Left forelimb (tissue), 1 donor: ENCODE measurements at places on chromosomes 4 and X.
A peak's percentile ranks its signal among the peaks of the same experiment; 100 is the strongest.

- DNase-seq, result no peak
Observed at GRCh38 chrX:331151-331824, 12.7 kb upstream of the GTPBP6 start.

DNA sequence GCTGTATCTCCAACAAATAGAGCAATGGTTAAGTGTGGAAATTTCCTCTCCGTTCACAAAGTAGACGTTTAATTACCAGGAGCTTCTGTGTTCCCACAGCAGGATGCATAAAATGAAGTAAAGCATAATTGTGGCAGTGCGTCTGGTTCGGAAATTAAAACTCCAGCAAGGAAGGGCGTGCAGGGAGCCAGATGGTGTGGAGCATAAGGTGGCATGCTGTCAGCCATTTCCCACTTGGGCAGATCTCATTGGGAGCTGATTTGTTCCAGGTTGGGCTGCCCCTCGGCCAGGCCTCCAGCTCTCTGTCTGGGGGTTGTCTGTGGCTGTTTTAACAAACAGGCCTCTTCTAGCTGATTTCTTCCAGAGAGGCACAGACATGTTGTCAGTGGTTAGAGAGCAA, 182.1 kb upstream of the CLNK start:
- no peak for DNase-seq

GRCh38 chr4:85798012-85798770, 323.2 kb downstream of the ARHGAP24 start:
- no peak for DNase-seq

DNA sequence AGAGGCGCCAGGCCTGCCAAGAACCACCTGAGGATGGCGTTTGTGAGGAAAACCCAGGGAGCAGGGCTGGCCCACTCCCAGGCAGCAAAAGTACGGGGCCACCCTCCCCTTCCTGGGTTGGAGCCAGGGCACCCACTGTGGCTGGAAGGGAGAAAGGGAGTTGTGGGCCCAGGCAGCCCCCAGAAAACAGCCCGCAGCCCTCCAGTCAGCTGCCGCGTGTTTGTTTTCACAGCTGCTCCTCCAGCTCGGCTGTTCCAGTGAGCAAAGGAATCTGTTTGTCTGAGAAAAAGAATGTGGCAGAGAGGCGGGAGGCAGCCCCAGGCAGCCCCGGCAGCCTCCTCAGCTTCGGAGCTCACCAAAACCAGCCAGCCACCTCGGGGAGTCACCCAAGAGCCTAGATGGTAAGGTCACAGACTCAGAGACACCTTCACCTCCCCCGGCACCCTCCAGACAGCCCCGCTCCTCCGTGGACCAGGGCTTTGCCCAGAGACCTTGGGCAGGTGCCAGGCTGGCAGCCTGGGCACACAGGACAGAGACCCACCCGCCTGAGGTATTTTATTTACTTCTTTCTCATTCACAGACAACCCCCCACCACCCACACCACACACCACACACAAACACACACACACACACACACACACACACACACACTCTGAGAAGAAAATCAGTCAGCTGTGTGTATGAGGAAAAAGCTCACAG, 338.1 kb downstream of the BCOR start:
- DNase-seq, result no peak

DNA sequence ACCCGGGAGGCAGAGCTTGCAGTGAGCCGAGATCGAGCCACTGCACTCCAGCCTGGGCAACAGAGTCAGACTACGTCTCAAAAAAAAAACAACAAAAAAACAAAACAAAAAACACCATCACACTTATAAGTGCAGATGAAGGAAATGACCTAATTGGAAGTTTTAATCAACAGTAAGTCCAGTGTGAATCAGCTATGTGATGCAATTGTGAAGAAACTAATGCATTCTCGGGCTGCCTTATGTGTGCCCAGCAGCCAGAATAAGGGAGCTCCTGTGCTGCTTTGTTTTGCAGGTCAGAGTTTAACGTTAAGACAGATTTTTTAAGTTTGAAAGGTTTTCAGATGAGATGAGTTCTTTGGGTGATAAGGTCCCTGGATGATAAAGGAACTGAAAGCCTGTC, 10.8 kb downstream of the DAPP1 start:
- no peak for DNase-seq

DNA sequence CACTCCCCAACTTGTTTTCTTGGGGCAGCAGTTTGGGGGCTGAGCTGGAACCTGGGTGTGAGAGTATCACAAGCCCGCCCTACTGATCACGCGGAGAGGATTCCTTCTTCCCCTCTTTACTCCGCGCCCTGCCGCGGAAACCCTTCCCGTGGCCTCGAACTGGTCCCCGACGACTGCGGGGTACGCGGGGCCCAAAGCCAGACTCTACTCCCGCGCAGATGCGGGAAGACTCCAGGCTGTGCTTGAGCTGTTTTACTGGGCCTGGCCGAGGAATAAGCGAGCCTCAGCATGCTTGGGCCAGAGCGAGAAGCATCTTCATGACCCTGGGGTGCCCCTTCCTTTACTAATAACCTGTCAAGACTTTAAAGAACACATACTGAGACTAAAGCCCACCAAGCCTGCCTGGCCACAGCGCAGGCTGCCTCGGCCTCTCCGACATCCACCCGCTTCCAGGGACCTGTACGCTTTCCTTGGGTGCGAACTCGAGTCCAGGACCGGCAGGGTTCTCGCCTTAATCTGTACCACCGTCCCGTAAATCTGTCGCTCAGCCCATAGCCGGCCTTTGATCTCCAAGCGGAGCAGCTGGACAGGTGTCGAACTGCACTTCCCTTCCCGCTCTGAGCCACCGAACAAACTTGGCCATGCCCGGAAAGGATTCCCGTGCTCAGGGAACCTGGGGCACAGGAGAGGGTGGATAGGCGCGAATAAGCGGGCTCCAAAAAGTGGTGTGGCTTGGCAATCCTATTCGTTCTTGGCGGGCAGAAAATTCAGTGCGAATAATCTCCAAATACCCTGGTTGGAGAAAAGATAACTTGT, 55.0 kb upstream of the TMEM33 start:
- DNase-seq, result no peak

DNA sequence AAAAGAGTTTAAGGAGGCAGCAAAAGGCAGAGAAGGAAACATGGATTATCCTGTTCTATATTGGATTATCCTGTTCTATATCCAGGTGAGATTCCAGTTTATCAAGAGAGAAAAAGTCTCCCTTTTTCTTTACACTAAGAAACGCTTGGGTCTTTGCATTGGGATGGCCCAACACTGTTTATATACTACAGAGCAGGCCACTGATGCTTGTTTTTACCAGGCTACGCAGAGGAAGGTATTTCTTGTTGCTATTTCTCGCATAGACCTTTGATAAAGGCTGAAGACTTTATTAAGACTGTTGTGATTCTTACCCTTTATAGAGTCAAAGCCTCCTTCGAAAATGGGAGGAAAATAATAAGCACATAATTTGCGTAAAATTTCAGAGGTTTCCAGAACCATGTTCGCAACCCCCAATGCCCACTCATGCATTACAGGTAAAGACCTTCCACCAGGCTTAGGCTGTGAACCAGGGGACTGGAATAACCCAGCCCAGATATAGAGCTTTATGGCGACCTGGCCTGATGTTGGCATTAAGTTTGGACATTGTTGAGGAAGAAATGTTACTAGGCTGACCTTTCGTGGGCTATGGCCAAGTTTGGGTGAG, 218.3 kb downstream of the PTTG2 start:
- no peak for DNase-seq

- no peak for DNase-seq
Observed at GRCh38 chr4:121740796-121741409, 24.1 kb downstream of the SMIM43 start.

- no peak for DNase-seq
Observed at GRCh38 chrX:47244676-47245075, 11.9 kb downstream of the USP11 start.

GRCh38 chr4:30769093-30769492, 48.9 kb downstream of the PCDH7 start:
- DNase-seq, result no peak

GRCh38 chr4:8351931-8352367, 82.4 kb downstream of the HTRA3 start:
- peak; percentile 63 for DNase-seq

GRCh38 chr4:14878681-14879080, 123.6 kb upstream of the CPEB2 start:
- no peak for DNase-seq

GRCh38 chr4:39987485-39987884, 9.8 kb upstream of the PDS5A start:
- no peak for DNase-seq

- no peak for DNase-seq
Observed at GRCh38 chrX:80876877-80877276, 67.2 kb upstream of the BRWD3 start.

DNA sequence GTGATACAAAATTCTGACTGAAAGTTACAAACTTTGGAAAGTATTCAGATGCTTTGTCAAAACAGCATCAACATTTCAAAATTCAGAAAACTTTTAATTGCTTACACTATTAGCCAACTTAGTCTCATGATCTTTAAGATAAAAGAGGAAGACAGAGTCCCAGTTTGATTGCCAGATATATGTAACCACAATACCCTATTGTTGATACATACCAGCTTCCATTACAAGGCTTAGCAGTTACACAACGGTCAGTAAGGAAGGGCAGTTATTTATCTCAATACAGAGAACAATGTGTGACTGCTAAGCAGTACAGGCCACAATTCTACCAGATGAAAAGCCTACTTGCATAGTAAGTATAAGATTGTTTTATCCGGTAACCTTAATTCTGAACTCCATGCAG, 138.4 kb downstream of the SPANXN3 start:
- DNase-seq, result no peak

- DNase-seq, result no peak
Observed at GRCh38 chrX:73930300-73930699, 367.3 kb downstream of the CHIC1 start.

DNA sequence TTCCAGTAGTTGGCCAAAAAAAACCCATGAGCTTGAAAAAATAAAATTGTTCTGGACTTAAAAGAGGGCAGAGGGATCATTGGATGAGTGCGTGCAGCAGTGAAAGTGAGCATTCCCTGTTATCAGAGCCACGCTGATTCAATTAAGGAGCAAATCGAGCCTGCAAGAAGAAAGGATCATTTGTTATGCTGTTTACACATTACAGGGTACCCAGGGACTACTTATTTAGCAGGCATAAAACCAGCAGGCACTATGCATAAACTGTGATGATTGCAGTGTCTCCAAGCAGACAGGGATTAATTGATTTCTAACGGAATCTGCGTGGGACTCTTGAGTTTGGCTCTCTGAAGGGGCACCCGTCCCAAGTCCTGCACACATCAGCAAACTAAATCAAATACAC, 83.5 kb downstream of the SHOX start:
- DNase-seq, result peak; percentile 14

DNA sequence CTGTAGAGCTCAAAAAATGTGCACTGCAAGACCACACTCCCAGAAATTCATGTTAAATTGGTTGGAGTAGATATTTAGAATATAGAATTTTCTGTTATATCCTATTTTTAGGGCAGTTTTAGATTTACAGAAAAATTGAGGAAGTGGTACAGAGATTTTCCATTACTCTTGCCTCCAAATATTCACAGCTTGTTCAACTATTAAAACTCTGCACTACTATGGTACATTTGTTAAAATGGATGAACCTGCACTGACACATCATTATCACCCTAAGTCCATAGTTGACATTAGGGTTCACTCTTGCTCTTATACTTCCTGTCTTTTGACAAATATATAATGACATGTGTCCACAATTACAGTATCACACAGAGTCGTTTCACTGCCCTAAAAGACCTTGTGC, 1724.5 kb downstream of the C4orf33 start:
- no peak for DNase-seq

GRCh38 chr4:127352220-127353113, 280.3 kb upstream of the INTU start:
- no peak for DNase-seq

DNA sequence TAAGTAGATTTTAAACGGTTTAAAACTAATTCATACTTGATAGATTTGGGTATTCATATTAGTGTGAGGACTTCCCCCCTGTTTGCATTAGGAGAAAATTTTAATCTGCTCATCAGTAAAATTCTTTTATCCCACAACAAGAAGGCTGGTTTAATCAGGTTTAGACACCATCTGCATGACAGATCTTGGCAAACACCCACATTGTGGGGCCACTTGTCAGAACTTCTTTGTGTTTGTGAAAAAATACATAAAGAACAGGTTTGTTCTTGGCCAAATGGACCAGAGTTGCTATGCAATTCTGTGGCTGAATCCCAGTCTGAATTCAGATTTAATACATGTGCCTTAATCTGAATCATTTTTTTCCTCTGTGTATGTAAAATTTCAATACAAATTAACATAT, 121.1 kb downstream of the REPS2 start:
- DNase-seq, result no peak

DNA sequence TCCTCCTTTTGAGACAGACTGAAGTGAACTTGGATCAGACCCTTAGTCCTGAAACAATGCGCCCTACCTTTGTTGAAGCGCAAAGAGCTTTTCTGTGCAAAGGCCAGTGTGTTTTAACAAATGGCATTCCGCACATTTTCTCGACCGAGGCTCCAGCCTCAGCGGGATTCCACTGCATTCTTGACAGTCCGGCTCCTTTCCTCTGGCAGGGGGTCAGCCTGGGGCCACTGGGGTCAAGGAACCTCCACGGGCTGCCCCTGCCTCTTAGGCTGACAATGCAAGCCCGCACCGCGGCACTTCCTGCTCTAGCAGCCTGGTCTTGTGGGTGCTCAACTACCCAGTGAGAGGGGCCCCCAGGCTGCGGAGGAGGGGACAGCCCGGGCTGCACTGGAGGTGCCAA, 47.2 kb upstream of the TFDP3 start:
- no peak for DNase-seq

DNA sequence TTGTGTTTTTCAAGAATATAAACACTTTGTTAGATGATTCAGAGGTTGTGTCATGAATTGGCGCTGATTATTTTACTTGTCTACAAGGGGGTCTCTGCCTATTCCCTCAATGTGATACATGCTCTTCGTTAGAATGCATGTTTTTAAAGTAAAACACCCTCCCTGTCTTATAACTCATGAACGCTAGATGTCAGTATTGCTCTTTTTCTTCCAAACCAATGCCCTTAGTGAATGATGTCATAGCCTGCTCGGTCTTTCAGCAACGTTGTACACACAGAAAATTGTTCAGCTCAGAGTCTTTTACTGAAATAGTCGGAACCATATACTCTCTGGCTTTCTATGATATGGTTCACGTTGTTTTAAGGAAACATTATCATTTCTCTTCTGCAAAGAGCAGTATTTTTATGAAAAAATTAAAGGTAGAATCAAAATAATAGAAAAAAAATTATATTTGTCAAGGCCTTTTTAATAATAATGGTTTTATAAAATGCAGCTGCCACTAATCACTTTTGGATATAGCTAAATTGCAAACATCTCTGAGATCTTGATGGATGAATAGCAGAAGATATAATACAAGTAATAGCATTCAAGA, 292.9 kb downstream of the TLL1 start:
- DNase-seq, result no peak

GRCh38 chrX:96453139-96453538, 231.5 kb upstream of the DIAPH2 start:
- no peak for DNase-seq

- DNase-seq, result no peak
Observed at GRCh38 chrX:41734530-41734929, 10.5 kb downstream of the GPR82 start.

DNA sequence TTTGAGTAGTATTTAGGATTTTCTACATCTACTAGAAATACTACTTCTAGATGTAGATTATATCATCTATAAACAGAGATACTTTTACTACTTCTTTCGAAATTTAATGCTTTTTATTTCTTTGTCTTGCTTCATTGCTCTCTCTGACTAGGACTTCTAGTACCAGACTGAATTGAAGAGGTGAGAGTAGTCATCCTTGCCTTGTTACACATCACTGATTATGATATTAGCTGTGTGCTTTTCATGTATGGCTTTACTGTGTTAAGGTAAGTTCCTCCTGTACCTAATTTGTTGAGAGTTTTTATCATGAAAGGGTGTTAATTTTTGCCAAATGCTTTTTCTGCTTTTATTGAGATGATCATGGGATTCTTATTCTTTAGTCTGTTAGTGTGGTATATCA, 19.6 kb upstream of the IL2 start:
- no peak for DNase-seq
